ENCODE measurements at places on chromosomes 12 and 14.

GRCh38 chr12:68418137-68418460, 85.9 kb upstream of the MDM1 start:
- no peak for DNase-seq

GRCh38 chr14:35088514-35088913, 33.3 kb downstream of the PPP2R3C start:
- no peak for DNase-seq

DNA sequence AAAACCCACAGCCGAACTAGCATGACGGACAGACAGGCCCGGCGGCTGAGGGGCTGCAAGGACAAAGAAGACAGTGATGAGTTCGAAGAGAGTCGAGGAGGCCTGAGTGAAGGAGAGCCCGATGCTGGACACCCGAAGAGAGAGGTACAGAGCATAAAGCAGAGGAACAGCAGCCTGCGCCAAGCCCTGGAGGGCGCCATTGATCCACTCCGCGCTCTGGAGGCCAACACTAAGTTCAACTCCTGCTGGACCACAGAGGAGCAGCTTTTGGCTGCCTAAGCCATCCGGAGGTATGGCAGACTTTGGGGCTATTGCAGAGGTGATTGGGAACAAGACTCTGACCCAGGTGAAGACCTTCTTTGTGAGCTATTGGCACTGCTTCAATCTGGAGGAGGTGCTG, 7.8 kb upstream of the PLXNC1 start:
- DNase-seq = peak; percentile 30

DNA sequence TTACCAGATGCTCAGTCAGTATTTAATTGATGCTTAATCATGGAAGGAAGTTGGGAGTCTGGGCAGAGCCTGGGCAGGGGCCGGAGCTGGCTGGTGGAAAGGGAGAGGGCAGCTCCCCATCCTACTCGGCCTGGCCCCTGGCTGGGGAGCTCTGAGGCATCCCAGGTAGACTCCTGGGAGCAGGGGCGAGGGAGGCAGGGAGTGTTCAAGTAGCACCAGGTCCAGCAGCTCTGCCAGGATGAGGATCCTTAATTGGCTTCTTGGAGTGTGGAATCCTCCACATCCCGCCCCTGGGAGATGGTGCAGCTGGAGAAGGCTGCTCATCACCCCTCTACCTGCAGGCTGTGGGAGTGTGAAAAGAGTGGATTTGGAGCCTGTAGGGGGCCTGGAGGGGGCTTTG, 30.9 kb downstream of the SYNDIG1L start:
- DNase-seq = no peak

GRCh38 chr14:106872611-106873446, 1346.4 kb downstream of the TMEM121 start:
- peak; percentile 79 for DNase-seq

DNA sequence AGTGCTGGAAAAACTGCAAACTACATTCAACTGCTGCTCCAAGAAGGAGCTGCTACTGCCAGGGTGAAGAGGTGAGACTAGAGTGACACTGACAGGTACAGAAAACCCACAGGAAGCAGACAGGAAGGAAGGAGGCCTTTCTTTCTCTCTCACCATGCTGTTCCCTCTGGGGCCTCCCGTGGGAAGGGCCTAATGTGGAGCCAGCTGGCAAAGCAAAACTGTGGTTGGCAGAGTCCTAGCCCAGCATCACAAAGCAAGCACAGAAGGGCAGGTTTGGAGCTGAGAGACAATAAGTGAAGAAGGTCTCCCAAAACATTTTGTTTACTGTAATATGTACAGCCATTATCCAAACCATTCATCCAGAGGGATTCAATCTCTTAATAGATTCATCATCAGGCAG, 122.5 kb upstream of the MAX start:
- no peak for DNase-seq

GRCh38 chr14:33040372-33041140, 101.9 kb downstream of the NPAS3 start:
- no peak for DNase-seq

DNA sequence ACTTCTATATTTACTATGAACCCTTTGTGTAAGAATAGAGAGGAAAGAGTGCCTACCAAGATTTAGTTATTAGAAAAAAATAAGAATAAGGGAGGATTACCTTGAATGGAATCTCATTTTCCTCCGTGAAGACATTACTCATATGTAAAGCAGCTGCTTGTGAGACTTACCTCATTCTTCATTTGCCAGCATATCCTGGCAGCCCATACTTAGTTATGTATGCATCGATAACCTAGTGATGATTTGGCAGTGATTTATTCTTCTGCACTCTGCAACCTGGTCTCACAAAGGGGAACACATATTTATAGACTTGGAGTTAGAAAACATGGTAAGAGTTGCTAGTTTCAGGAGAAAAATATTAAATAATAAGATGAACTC, 56.8 kb downstream of the LRFN5 start:
- DNase-seq = no peak

- DNase-seq = no peak
Observed at GRCh38 chr14:75147423-75148071, 20.7 kb upstream of the NEK9 start.

- DNase-seq = no peak
Observed at GRCh38 chr14:65062096-65063075, 39.9 kb downstream of the MAX start.

GRCh38 chr12:104504146-104504545, 47.4 kb downstream of the CHST11 start:
- DNase-seq = no peak

GRCh38 chr12:48556631-48557030, 13.2 kb downstream of the LALBA start:
- DNase-seq = no peak

DNA sequence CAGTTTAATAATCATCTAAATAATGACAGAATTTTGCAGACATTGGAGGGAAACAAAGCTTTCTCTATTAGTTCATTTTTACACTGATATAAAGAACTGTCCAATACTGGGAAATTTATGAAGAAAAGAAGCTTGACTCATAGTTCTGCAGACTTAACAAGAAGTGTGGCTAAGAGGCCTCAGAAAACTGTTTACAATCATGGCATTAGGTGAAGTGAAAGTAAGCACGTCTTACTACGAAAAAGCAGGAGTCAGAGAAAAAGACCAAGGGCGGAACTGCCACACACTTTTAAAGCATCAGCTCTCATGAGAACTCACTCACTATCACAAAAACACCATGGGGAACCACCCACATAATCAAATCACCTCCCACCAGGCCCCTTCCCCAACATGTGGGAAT, 804.4 kb downstream of the FLRT2 start:
- DNase-seq = no peak

- no peak for DNase-seq
Observed at GRCh38 chr14:100729982-100730381, 3.3 kb downstream of the DLK1 start.

GRCh38 chr12:107027636-107028053, 40.7 kb upstream of the MTERF2 start:
- DNase-seq = no peak

GRCh38 chr12:71849109-71849851, 9.7 kb downstream of the TBC1D15 start:
- no peak for DNase-seq

GRCh38 chr12:40106202-40106533, 287 bp upstream of the SLC2A13 start:
- no peak for DNase-seq

- DNase-seq = no peak
Observed at GRCh38 chr12:62258941-62259630, 1.1 kb upstream of the USP15 start.

GRCh38 chr12:83179999-83180398, 493.3 kb downstream of the TMTC2 start:
- DNase-seq = no peak

DNA sequence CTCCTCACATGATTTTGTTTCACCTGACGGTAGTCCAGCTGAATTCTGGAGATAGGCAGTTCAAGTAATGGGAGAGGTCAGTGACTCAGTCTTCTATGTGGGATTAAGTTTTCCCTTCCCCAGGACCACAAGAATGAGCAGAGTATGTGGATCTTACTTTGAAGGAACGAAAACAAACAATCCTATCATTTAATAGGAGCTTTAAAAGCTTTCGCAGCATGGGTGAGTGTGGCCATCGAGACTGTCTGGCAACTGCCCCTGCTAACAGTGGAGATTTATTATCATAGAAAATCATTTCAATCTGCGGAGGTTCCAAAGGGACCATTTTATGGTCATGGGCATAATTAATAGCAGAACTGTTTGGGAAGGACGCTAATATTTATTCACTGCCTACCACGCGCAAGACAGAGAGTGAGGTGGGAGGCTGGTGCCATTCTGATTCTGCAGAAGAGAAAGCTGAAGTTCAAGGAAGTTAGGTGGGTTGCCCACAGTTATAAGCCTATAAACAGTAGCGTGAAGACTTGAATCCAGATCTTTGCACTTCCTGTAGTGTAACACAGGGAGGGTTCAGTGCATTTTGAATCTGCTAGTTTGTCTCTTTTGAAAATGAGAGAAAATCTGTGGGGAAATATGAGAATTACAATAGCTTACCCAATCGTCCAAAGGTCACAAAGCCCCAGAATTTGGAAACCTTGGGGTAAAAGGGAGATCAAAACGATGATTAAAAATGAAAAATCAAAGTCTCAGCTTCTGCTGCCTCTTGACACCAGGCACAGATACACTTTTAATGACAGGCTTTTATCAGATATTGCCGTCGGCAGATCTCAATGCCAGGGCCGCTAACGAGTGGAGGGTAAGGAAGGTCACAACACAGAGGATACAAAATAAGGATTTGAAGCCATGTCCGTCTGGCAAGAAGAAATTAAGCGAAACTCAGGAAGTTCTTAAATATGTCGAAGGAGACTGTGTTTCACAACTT, 209.6 kb downstream of the CRADD start:
- DNase-seq = no peak

DNA sequence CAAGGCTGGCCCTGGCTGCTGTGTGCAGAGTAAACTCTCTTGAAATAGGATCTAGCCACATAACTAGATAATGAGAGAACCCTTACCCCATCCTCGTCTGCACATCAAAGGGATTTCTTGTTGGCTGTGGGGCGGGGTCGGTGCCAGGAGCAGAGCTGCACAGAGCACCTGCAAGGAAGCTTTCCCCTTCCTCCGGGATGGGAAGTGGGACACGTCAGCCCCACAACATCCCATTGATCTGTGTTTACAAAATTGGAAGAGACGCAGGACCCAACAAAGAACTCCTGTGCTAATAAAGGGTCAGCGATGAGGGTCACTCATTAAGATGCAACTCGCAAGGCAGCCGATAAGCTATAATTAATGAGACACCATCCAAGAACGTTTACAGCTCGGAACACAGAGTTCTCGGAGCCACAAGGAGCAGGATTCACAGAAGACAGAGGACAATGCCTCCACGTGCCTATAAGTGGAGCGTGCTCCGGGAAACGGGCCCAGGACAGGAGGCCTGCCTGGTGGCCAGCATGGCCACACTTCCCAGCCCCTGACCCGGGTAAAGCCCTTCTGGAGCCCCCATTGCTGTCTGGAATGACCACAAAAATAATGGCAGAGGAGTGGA, 171.5 kb downstream of the SLC15A4 start:
- DNase-seq = no peak

DNA sequence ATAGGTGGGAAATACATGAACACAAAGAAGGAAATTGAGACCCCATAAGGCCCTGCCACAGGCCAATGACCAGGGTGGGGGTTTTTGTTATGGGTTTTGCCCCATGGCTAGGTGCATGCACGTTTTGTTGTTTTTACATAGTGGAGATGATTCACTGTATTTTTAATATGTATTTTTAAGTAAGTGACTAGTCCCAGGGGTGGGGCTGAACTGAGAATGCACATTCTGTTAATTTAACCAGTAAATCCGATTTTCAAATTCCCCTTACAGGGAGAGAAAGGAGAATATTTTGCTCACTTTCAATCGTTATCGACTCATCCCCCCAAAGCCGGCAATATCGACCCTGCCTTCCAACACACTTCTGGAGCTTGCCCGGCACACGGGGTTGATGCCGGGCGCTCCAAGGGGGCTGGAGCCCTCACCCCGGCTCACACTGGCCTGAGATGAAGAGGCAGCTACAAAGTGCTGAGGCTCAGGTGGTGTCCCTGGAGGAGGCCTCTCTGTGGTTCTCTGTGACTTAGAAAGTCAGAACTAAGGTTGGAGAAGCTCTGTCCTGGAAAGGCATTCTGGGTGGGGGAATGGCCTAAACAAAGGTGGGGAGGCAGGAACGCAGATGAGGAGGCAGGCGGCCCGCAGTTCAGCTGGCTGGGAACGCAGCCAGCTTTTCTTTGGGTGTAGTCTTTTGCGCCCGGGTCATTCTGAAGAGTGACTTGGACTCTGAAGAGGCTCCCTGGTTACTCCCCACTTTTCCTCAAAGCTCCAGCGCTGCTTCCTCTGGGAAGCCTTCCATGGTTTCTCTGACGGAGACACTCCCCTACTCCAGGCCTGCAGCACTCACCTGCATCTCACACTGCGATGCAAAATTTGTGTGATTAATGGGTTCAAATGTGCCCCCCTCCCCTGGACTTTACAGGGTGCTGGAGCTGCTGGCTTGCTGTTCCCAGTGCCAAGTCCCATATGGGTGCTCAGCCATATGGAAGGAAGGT, 50.7 kb upstream of the DLK1 start:
- DNase-seq = no peak

GRCh38 chr14:99402950-99403349, 77.7 kb downstream of the SETD3 start:
- no peak for DNase-seq

- DNase-seq = no peak
Observed at GRCh38 chr14:60544659-60545058, 35.7 kb downstream of the SIX6 start.

DNA sequence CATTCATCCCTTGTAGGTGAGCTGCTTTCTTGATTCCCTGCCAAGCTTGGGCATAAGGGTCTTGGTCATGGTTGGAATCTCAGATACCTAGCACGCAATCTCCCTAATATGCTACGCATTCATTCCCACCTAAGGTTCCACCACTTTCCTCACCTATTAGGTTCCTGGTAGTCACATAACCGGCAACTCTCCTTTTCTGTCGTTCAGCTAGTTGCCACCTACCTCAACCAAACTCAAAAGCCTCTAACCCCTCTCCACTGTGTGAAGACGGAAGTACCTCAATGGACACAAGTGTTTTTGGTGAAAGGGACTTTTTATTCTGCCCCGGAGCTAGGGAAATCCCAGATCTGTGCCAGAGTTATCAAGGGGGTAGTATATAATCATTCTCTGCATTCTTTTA, 1.3 kb upstream of the TBC1D15 start:
- DNase-seq = no peak

DNA sequence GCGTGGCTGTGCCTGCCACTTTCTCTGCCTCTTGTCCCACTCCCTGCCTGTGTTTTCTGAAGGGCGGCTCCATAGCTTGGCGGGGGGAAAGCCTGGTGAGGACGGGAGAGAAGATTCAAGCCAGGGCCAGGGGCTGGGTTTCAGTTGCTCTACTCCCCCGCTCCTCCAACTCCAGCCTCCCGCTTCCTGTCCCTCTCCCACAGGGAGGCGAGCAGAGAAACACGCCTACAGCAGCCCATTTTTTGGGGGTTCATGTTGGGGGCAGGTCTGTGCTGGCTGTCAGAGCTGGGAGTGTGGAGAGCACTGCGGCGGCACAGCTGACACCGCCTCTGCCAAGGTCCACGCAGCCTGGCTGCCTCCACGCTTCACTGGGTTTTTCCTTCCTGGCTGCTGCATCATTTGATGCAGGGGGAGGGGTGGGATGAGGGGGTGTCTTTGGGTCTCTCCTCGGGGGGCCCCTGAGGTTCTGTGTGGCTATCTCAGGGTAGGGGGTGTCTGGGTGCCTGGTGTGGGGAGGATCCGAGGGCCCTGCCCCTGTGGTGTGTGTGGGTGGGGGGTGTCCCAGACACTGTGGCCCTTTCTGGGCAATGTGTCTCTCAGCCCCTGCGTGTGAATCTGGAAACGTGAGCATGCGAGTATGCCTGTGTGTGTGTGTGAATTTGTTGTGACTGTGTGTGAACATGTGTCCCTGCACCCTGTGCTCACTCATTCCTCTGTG, 10.7 kb upstream of the KRT80 start:
- DNase-seq = no peak

- DNase-seq = no peak
Observed at GRCh38 chr12:64706857-64707256, 52.3 kb downstream of the GNS start.

Data from activated T-helper 9 cell treated with anti-CD3 and anti-CD28 coated beads, Interleukin-2, amount 50 U/mL, for 16 hours (primary cell).